ENCODE measurements at places on chromosomes 7 and 10.

GRCh38 chr10:67818323-67818722 is 19.7 kb downstream of the DNAJC12 start:
- DNase-seq: no peak

GRCh38 chr10:7606951-7607404 is 59.8 kb downstream of the ITIH5 start:
- no peak for DNase-seq

DNA sequence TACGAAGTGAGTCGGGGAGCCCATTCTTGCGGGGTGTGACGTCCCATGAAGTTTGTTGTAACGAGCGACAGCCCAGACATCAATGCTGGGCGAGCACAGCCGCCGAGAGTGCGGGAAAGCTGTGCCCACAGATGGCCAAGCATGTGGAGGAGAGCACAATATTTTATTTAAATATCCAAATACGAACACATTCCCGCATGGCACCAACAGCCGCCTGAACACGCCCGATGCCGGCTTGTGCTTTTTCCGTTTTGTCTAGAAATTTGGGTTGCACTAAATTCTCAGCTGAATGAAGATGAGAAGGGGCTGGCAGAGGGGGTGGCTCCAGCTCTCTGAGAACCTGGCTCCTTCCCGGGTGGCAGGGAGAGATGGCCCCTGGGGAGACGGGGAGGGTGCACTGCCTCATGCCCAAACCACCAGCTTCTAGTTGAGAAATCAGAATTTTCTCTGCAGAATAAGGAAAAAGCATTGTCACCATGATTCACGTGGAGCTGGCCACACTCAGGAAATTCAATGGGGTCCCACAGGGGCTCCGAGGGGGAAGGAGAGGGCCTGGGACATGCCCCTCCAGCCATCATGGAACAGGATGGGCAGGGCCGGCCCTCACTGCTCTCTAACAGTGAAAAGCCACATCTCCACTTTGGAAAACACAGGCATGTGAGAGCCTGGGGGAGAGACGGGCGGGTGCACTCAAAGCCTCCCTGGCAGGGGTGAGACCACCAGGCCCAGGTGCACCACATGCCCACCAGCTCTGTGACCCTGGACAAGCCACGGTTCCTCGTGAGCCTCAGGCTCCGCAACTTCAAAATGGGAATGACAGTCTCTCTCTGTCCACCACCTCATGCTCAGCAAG is 48.3 kb downstream of the EBF3 start:
- DNase-seq: no peak

DNA sequence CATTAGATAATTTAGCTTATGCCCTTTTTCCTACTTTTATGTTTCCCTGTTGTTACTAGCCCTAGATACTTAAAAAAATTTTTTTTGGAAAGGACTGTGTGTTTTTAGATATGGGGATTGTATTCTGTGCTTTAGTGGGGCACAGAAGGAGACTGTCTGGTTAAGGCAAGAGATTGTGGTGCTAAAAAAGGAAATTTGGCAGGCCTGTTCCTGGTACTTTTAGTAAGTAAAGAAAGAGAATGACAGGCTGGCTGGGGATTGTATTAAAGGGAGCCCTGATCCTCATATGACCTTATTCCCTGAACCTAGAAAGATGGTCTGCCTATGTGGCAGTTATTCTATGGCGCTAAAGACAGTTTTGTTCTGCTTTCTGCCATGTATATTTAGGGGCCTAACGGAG is 74.8 kb downstream of the AUTS2 start:
- no peak for DNase-seq

DNA sequence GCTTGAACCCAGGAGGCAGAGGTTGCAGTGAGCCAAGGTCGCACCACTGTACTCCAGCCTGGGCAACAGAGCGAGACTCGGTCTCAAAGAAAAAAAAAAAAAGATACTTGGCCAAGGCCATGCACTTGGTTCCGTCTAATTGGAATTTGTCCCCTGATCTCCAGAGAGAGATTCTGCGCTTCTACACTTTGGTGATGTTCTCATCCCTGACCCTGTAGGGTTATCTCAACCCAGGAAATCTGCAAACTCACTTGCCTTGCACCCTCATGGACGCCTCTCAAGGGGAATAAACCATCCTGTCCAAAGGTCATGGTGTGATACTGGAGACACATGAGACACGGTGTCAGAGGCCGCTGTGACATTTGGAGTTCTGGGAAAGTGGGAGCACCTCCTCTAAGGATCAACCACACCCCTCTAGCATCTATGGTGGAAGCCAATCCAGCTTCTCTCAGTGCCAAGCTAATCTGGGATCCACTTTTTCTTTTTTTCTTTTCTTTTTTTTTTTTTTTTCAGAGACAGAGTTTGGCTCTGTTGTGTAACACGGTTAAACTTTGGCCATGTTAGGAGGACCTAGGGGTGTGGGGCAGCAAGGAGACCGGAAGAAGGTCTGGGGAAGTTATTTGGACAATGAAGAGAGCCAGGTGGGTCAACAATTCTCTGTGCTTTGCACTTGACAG is 7.8 kb upstream of the POR start:
- DNase-seq: no peak

- DNase-seq: no peak
Observed at GRCh38 chr10:70699659-70700174, 27.4 kb downstream of the ADAMTS14 start.

- no peak for DNase-seq
Observed at GRCh38 chr7:45073031-45073785, 15.6 kb downstream of the NACAD start.

- DNase-seq: no peak
Observed at GRCh38 chr7:119888251-119888650, 384.7 kb upstream of the KCND2 start.

- no peak for DNase-seq
Observed at GRCh38 chr10:662686-663465, 26.6 kb downstream of the DIP2C start.

Measured in prostate gland (tissue), 2 donors.